GM12864 (cell line): ENCODE measurements at places on chromosomes 1 and 21.

- no peak for DNase-seq
Observed at GRCh38 chr1:31837451-31838158, 21.8 kb upstream of the SPOCD1 start.

DNA sequence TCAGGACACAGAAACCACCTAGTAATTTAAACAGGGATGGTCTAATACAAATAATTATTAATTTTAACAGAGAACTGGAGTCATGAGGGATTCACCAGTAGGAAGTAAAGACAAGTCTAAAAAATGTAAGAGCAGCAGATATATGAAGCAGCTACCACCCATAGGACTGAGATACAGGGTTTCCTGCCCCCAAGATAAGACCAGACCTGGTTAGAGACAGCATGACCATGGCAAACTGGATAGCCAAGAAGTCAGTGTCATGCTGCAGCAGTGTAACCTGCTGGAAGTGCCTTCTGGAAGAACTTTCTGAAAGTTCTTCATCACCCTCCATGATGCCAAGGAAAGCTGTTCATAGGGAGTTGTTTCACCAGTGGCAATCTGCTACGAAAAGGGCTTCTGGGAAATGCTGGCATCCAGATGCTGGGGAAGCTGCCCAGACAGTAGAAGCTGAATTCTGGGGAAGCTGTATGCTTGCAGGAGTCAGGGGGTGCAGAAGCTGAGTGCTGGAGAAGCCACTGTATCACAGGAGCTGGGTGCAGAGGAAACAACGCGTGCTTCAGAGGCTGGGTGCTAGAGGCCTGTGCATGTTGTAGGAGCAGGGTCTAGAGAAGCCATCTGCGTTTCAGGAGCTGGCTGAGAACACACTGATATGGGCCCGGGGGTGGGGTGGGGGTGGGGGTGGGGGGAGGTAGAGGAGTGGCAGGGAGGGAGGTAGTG, 356.4 kb downstream of the DISC1 start:
- DNase-seq: no peak

DNA sequence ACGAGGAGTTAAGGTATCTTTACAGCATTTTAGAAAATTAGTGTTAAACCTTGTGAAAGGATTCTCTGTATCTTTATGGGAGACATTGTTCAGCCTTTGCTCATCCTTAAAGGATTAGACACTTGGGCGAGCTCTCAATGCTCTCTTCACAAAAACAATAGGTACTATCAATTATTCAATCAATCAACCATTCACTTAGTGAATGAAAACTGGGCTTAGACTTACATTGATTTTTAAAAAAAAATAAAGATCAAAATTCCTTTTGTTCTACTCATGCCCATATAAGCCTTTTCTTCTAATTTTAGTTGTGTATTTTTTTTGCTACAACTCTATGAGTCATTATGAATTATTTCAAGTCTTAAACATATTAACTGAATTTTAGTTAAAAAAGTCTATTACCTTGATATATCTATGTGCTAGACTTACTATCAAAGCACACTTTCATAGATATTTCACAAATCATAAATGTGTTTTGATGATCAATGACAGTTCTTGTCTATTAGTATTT, 181.2 kb downstream of the DPYD start:
- DNase-seq: no peak

GRCh38 chr1:54372978-54373377, 33.2 kb downstream of the SSBP3 start:
- DNase-seq: no peak

DNA sequence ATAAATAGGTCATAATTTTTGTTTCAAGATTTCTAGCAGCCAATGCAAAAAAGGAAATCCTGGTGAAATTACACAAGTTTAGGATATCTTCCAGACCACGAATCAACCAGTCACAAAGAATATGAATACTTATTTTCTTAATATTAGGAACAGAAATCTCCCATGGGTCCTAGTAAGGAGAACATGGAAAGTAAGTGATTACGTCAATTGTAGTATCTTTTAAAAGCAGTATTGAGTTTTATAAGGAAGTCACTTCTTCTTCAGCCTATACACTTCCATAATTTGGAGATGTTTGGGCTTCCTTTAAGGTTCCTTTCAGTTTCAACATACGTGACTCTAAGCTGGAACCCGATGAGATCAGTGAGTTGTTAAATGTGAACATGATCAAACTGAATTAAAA, 534.5 kb downstream of the USP25 start:
- DNase-seq: no peak

GRCh38 chr1:231188072-231188471, 26.2 kb downstream of the TRIM67 start:
- no peak for DNase-seq

DNA sequence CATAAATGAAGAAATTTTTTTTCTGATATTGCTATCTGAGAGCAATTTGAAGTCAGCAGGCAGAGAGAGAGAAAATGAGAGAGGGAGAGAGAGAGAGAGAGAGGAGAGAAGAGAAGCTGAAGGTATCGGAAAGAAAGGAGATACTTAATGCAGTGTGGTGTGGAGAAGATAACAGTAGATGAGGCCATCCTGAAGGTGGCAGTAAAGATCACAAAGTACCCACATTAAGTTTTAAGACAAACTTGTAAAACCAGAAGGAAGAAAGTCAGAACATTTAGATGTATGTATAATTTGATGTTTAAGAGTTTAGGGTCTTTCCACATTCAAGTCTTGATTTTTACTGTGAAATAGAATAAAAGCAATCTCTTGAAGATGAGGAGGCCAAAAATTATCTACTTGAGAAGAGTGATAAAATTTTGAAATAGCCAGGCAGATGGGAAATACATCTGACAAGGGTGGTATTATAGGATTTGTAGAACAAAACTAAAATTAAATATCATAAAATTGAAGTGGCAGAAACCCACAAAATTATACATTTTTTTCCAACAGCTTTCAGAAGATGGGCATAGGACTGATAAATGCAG, 1753.4 kb downstream of the MRPL39 start:
- no peak for DNase-seq

DNA sequence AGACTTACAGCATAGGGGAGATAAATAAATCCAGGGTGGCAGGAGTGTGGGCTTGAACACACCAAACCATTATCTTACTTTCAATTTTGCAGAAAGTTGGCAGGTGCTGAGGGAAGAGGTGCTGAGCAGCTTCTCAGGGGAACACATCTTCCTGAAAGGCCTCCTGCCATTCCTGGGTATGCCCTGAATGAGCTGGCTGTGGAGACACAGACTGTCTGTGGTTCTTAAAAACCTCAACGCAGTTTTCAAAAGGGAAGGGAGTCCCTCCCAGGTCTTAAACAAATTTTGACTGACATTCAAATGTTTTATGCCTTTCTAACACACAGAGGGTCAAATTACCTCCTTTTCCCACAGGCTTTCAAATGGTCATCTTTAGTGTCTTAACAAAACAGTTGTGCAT, 166.9 kb downstream of the TNFSF18 start:
- DNase-seq: no peak

DNA sequence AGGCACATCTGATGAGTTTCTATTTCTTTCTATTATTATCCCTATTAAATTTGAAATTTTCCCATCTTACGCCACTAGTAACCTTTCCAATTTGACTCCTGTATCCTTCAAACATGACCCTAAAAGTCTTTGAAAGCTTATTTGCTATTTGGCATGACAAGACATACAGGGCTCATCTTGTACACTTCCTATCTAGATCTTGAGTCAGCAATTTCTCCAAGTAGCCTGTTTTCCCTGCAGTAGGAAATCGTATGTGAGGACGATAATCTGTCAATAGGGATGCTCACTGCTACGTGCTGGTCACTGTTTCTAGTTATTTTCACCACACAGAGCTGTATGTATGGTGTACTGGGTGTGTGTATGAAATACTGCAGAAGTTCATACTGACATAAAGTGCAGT, 142.7 kb downstream of the CDC42BPA start:
- no peak for DNase-seq

DNA sequence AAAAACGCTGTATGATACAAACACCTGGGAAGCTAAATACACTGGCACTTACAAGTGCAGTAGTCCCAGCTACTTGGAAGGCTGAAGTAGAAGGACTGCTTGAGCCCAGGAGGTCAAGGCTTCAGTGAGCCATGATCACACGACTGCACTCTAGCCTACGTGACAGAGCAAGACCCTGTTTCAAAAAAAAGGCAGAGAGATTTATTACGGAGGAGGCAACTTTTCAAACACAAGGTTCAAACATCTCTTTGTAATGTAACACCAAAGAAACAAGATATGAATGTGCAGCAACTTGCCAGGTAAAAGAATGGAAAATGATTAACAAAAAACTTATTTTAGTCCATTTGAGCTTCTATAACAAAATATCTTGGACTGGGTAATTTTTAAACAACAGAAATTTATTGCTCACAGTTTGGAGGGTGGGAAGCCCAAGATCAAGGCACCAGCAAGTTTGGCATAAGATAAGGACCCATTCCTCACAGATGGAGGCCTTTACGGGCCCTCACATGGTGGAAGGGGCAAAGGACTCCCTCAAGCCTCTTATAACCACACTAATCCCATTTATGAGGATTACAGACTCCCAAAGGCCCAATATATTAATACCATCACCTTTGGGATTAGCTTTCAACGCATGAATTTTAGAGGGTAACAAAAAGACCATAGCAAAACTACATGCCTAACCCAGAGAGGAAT, 73.3 kb downstream of the EVI5 start:
- no peak for DNase-seq

- no peak for DNase-seq
Observed at GRCh38 chr1:154485106-154485505, 16.9 kb upstream of the TDRD10 start.

DNA sequence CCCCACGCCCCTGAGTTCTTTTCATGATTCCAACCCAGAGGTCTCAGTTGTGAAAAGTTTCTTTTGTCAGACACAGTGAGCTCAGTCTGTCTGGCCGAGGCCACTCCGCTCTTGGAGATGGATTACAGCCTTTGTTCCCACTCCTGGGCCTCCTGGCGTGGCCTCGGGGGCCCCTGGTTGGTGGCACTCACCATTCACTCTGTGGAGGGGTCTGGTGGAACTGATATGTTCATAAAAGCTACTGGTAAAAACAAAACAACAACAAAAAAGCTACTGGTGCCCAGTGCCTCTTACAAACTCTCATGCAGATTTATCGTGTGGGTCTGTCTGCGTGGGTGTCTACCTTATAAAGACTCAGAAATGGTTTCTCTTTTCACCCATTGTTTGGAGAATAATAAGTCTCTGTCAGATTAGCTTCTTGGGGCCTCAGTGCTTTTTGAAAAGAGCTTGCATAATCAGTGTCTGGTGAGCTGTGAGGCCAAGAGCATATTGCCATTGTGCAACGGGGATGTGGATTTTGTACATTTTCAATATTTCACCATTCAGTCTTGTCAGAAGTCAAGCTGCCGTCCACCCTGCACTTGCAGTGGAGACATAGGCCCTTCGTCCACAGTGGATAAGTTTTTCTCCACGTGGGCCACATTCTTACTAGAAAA, 86.7 kb downstream of the GALNT2 start:
- DNase-seq: no peak

- DNase-seq: no peak
Observed at GRCh38 chr1:109011335-109011734, 30.6 kb downstream of the WDR47 start.

GRCh38 chr1:200625381-200625824, 4.9 kb upstream of the KIF14 start:
- DNase-seq: peak; percentile 63

DNA sequence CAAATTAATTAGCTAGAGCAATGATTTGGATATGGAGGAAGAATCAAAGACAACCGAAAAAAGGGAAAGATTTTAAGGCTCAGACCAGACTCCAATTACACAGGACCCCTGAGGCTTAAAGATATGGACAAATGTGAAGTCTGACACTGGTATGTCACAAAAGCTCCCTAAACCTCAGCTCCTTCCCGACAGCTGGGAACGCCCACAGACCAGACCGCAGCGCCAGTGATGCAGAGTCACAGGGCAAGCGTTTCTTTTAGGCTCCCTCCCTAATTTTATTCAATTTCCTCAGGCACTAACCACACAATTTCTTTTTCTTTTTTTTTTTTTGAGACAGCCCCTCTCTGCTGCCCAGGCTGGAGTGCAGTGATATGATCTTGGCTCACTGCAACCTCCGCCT, 40.2 kb downstream of the NID1 start:
- no peak for DNase-seq

- no peak for DNase-seq
Observed at GRCh38 chr1:95778217-95778616, 544.2 kb downstream of the RWDD3 start.

DNA sequence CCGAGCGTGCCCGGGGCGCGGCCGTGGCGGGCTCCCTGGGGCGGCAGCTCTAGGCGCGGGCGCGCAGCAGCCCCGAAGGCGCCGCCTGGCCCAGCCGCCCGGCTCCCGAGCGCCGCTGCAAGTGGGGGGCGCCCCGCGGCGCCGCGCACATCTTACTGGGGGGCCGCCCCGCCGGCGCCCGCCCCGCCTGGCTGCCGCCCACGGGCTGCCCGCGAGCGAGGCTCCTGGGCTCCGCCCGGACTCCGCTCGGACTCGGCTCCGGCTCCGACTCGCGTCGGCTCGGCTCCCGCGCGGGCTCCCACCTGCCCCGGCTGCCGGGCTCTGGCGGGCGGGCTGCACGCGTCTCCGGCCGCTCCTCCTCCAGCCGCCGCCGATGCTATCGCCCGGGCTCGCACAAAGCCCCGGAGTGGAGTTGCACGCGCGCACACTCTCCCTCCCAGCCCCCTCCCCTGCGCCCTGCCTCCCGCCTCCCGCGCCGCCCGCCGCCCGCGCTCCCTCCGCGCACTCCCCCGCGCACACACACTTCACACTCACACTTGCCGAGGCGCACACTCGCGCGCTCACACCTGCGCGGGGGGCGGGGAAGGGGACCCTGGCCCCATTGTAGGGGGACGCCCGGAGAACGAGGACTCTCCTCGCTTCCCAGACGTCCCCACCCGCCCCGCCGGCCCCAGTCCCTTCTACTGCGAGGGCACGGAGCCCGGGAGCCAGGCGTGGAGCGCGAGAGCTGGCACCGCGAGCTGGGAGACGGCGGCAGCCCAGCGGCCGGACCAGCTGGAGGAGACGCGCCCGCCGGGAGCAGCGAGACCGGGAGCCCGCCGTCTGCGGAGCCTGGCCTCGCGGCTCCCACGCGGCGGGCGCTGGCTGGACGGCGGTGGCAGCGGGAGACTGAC, at the start of gene GRIK3:
Gene GRIK3 (minus strand): TSS at position 395 of the 893 bp plus-strand sequence. CDS start 407 bp downstream, outside the sequence.
- DNase-seq: no peak

GRCh38 chr1:200744143-200744542, 5.5 kb downstream of the CAMSAP2 start:
- no peak for DNase-seq

DNA sequence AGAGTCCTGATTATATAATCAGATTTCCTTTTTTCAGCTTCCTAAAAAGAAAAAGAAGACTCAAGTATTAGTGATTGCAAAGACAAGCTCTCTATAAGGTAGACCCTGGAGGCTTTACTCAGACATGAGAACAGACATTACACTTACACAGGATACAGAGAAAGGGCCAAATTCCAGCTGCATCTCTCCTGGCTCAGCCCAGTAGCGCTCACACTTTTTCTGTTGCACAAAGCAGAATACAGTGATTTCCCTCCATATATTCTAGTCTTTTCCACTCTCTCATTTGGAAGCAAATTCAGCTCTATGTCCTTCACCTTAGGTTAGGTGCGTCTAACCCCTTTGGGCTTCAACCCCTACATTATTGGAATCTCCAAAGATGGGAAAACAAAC, 15.1 kb downstream of the PTPN22 start:
- no peak for DNase-seq
